ENCODE measurements at places on chromosomes 6 and 20.

GRCh38 chr20:33154252-33154651 is 13.7 kb upstream of the BPIFA2 start:
- no peak for DNase-seq

DNA sequence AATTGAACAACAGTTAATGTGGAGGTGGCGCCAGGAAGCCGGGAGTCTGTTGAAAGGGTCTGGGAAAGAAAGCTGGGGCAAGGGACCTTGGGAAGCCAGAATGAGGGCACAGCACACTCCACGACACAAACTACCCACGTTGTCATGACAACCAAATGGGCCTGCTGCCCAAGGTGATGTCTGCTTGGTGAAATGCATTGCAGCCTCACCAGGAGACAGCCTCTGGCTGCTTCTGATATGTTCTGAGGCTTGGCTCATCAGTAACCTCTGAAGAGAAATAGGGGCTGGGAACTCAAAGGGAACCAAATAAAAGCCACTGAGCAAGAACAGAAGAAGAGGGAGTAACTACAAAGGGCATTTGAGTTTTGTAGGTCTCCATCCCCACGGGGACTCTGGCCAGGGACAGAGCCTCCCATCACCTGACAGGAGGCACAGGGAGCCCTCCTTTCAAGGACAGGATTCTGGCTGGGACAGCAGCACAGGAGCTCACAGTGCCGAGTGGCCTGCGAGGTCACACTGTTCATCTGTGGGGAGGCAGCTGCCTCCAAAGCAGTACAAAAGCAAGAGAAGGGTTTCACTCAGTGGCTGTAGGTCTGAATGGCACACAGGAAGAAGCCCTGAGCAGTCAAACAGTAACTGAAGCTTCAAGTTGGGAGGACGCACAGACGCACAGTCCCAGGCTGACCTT is 44.6 kb upstream of the KCNK16 start:
- no peak for DNase-seq

- no peak for DNase-seq
Observed at GRCh38 chr6:160137130-160137988, 15.7 kb downstream of the SLC22A1 start.

DNA sequence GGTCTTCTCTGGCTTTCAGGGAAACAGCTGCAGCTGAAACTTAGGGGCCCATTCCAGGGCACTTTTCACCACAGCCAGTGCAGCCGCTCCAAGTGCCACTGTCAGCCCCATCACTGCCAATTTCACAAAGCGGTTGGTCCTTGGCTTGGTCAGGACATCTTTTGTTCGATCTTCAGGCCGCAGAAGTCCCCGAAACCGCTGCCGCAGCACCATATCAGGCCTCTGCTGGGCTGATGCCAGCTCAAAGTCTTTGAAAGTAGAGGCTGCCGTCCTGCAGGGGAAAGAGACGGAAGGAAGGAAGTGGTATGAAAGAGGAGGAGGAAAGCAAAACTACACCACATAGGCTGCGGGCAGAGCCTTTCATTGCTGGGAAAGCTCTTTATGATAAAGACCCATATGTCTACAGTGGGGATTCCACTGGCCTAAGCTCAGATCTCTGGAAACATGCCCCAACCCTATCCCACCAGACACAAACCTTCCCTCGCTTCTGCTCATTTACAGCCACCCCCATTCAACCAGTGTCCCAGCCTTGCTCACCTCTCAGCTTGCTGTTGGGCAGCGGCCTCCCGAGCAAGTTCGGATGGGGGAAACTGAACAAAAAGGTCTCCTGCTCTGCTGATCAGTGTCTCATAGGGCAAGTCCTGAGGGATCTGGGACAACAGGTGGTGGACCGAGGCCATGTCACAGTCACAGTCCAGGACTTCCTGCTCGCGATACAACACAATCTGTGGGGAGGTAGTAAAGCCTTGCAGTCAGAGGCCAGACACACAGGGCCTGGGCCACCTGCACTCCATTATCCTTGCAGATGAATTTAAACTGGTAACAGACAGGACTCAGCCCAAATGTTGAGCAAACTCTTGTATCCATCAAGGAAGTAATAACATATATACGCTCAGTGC is 23.5 kb downstream of the TBC1D20 start:
- no peak for DNase-seq

DNA sequence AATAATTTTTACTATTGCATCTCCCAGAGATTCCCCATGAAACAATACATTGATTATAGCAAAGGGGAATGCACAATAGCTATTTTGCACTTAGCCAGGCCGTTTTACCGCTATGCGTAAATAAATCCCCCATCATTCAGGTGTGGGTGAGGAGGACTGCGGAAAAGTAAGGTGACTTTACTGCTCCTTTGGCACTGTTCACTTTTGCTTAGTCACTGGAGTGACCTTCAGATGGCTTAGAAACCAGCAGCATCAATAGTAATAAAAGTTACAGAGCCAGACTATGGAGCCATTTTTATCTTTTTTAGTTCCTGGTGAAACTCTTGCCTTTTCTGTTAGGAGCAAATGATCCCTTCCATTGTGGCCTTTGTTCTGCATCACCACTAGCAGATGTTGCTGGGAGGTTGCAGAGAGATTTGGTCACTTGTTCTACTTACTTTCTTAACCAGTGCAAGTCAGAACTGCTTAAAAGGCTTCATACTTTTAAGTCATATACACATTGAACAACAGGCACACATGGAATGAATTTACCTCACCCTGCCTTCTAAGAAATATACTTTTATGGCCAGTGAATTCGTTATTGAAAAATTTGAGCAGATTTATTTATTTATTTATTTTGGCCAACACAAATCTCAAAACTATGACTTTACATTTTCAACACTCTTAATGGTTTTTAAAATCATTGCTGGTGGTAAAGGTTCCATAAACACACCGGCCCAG is 12.1 kb upstream of the BTBD3 start:
- no peak for DNase-seq

- no peak for DNase-seq
Observed at GRCh38 chr6:46490425-46491200, 636 bp downstream of the RCAN2 start.

DNA sequence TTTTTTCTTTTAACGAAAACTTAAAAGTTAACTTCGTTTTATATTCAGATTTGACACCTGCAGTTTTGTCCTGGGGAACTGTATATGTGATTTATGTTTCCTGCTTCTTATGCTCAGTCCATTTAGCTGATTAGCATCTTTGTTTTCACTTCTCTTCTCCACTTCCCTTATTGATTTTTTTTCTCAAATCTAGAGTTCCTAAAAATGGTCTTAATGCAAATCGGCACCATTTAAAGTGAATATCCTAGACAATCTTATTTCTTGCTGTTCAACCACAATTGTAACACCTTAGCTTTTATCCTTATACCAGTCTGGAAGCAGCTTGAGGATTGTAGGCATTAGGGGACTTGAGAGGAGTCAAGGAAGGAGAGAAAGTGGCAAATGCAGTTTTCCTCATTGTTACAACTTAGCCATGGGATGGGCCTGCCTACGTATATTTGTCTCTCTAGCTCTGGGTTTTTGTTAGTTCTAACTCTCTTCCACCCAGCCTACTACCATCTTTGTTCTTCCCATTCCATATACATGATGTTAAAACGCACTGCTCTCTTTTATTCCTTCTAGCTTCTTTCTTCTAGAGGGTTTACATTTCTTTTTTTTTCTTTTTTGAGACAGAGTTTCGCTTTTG is 8.5 kb downstream of the QRSL1 start:
- DNase-seq = no peak

DNA sequence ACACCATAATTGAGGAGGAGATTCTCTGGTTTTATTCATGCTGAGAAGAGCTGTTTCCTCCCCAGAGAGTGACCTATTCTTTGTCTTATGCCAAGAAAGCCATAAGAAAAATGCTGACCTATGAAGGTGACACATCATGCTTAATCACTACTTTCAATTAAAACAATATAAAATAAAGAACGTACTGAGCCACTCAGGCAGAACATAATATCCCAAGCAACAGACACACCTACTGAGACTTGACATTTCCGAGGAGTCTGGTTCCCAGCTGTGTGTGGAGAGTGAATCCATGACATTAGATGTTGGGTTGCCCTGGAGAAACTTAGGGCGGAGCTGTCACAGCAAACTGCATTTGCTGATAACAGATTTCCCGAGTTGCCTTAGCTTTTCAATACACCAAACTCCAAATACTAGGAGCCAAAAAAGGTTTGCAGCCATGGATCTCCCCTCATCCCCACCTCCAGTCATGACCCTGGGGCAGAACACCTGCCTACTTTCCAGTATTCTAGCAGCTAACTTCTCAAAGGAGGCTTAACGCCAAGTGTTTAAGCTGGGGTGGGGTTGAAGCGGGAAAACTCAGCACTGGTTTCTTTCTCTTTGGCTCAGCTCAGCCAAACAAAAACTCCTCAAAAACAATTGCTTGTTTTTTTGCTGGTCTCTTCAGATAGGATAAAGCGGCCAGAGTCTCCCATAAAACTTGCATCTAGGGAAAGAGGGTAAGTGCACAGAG is 92.2 kb downstream of the BACH2 start:
- DNase-seq = no peak

DNA sequence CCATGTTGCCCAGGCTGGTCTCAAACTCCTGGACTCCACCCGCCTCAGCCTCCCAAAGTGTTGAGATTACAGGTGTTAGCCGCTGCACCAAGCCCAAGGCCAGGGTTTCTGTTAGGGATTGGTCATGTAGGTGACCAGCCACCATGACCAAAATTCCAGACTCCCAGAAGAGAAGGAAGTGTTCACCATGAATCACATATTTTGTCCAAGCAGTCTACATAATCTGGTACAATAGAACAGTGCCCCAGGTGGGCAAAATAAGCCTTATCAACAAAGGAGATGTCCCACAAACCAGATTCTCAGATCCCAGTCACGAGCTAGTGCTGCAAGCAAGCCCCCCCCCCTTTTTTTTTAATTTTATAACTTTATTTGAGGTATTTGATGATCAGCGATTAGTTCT is 20.0 kb downstream of the ZNF341 start:
- DNase-seq = no peak

DNA sequence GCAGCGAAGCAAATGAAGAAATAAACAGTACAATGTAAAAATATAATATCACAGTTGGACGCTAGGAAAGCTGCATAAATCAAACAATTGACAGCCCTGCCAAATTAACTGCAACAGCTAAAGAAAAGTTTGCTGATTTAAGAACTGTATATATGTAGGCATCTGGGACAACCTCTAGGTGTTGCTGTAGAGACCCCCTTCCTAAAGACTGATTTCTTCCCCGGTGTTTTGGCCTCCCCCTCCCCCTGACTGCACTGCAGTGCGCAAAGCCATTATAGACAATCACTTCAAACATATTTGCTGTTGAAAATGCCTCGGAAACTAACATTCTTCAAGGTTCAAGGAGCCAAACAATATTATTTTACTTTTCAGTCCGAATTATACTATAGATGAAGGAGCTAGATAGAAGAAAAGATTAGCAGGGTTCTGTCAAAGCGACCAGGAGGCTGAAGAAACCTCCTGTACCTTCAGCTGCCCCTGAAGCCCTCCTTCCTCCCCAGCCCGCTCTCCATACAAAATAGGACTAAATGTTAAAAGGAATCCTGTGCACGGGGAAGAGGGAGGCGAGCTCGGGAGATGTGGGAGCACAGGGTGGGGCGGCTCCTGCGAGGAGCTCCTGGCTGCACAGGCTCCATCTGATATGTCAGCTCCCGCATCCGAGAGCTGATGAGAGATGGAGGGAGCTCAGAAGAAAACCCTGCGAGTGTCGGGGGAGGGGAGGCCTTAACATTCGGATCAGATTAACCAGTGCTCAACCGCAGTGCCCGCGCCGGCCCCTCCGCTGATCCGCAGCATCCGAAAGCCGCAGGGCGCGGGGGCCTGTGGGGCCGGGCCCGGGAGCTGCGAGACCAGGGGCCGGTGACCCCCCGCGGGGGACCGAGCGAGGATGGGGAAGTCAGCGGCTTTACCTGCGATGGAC is 822 bp downstream of the ELOVL4 start:
- DNase-seq = no peak

- DNase-seq = no peak
Observed at GRCh38 chr6:138716013-138716412, 57.6 kb upstream of the CCDC28A start.

GRCh38 chr6:26044140-26045064 is 42.8 kb upstream of the HFE start:
- DNase-seq = no peak
